Eye (tissue), 1 donor: ENCODE measurements at places on chromosomes 3 and 15.

DNA sequence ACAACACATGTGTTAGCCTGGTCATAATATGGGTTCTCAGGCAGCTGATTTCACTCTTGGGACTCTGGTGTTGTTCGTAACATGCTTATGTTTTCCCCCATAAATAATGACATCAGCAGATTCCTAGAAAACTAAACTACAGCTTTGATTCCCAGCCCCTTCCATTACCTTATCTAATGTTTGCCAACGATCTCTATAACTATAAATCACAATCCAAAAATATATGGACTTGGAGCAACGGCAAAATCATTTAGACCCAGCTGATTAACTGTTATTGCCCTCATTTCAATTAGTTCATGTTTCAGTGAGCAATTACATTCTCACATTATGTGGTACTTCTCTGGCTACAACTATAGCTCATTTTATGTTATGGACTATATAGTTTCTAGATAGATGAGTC is 531.3 kb downstream of the MAGI1 start:
- no peak for DNase-seq

- DNase-seq = no peak
These were observed 15.1 kb downstream of the CSPG4 start for GRCh38 chr15:75697523-75697922.

DNA sequence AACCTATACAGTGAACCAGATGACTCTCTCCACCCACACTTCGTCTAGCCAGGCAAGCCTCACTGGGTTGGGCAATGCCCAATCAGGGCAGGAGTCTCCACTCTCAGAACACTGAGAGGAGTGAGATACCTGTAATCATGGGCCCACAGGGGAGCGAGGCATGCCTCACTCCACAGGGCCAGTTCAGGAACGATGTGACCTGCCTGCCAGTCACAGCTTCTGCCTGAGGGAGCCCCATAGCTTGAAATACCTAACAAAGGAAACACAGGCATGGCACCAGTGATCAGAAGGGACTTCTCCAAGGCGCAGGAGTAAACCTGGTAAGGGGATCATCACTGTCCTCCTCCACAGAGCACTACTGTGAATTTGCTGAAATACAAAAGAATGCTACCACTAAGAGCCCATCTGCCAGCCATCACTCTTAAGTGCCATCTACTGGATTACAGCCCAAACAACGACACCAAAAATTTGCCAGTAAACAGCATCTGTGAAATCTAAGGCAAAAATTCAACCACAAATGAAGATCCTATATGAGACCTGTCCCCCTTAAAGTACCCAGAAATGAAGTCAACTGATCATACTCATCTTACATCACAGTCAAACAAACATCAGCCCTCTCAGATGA is 689.9 kb upstream of the SEMA6D start:
- DNase-seq = peak; percentile 29

DNA sequence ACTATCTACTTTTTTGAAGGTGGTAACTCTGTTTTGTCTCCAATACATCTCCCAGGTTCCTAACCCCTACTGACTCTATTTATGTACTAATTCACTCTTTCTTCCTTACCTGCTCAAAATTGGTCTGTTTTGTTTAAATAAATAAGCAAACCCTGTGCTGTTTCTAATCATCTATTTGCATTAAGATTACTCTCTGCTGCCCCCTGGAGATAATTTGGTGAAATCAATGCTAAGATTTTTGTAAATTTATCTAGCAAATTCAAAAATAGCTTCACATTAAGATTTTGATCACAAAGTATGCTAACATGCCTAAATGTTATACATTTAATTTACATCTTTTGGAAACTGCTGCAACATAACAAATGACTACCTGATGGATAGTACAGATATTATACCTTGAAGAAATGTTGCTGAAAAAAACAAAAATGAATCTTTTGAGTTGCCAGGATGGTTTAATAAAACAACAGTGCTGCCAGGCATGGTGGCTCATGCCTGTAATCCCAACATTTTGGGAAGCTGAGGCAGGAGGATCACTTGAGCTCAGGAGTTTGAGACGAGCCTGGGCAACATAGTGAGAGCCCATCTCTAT is 4.4 kb upstream of the CD200R1 start:
- DNase-seq = peak; percentile 82

DNA sequence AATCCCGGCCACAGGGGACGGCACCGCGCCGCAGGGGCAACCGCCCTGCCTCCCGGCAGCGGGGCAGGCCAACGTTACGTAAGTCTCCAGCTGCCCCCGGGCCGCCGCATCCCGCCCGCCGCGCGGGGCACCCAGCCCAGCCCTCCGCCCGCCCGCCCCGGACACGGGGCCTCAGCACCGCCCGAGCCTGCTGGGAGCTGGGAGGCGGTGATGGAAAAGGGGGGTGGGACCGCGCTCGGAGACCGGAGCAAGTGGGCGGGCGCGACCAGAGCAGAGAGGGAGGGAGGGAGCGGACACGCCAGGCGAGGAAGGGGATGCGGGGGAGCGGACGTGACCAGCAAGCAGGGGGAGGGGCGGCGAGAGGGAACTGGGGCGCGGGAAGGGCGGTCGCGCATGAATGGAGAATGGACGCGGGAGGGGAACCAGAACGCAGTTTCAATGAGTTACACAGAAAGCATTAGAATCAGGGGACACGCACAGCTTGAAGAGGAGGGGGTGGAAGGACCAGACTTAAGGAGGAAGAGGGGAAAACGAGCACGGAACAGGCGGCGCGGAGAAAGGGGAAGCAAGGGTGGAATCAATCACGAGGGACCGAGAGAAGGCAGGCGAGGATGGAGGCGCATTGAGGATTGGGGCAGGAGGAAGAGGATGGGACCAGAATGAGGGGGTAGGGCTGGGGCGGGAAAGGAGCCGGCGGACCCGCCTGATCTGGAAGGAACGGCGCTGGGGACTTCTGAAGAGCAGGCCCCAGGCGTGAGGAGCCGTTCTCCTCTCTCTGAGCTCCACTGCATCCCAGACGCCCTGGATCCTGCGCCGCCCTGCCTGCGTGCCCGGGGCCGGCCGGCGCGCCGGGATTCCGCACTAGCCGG is 559 bp downstream of the PKM start:
- DNase-seq = peak; percentile 97
